Activated CD4-positive, alpha-beta T cell treated with anti-CD3 and anti-CD28 coated beads, Interleukin-2, Interleukin-4, amounts not matched to agents 100 ng/mL and 50 ng/mL, durations not matched to agents 16 hours and 8 hours (primary cell): ENCODE measurements at places on chromosomes 7 and 10.

DNA sequence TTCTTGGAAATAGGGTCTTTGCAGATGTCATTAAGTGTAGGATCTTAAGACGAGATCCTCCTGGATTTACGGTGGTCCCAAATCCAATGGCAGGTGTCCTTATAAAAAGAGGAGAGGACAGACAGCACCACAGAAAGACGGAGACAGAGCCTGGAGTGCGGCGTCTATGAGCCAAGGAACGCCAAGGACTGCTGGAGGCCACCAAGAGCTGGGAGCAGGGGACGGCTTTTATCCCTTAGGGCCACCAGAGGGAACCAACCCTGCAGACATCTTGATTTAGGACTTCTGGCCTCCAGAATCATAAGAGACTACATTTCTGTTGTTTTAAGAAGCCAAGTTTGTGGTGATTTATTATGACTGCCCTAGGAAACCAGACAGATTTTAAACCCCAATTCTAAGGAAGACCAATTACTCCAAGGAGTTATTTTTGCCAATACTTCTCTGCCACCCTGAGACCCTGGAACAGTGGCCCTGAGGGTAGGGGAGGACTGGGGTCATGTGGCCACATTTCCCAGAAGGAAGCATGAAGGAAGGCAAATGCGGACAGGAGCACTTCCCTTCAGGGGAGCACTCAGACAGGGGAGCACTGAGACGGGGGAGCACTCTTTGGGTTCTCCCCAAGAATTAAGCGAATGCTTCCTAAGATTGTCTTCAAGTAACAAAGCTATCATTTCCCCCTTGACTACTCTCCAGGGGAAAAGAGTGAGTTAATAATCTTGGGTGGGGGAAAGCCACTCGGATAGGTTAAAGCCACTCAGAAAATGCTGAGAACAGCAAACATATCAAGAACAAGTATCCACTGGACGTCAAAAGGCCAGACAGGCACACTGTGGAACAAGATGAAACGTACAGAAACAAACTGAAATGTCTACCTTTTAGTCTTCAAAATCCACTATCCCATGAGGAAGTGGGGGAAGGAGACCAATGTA is 67.5 kb downstream of the CHST15 start:
- DNase-seq: no peak

DNA sequence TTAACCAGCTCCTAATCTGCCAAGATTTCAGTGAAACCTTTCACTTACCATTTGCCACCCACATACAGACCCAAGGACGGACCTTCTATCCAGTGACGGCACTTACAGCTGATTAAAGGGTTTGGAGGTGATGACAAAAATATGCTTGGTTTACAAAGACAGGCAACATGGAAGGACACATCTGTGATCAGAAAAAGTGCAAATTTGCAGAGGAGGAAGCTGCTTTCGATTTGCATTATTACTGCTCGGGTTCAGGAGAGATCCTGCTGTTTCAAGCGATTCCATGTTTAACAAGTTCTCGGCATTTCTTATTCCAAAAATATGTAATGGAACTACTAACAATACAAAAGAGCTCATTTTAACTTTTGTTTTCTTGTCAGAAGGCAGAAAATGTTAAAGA is 109.0 kb downstream of the JAZF1 start:
- no peak for DNase-seq

DNA sequence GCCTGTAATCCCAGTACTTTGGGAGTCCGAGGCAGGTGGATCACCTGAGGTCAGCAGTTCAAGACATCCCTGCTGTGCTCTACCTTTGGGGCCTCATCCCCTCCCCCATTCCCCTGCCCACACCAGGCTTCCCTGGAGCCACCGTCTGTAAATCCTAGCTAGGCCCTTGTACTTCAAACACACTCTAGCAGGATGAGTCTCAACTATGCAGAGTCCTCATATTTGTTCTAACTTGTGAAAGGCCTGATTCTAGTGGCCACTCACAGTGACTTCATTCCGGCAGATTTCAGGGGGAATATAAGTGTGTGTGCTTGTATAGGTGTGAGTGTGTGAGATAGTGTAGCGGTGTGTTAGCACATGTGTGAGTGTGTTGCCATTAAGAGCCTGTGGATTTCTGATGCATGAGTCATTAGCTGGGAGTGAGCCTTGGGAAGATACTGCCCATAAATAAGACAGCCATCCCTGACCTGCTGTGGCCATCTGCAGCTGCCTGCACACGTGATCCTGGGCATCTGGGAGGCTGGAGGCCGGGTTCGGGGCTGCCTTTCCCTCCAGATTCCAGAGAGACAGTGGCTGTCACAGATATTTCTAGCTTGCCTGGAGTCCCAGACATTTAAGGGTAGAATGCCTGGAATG is 1.7 kb upstream of the NEURL1 start:
- DNase-seq: no peak

DNA sequence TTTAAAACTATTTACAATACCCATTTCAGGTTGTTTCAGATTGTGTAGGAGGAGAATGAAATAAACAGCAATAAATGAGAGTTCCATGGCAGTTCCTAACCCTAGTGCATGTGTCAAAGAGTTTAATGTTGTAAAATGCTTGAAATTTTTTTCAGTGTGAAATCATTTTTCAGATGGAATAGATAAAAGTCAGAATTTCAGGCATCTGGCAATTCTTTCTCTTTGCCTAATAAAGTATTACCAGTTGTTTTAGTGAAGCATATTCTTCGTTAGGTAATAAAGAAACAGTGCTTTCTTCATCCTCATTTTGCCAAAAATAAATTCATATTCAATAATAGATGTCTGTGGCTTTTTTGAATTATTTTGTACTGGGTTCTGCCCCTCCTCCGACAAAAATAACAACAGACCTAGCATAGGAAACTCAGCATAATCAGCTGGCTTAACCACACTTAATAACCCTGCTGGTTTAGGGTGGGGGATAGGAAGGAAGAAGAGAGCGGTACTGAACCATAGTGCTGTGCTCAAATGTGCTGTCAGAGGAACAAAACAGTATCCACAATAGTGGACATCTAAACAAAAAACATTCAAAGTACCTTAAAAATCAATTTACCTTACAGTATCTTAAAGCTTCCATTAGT is 39.1 kb downstream of the MINDY3 start:
- DNase-seq: no peak

DNA sequence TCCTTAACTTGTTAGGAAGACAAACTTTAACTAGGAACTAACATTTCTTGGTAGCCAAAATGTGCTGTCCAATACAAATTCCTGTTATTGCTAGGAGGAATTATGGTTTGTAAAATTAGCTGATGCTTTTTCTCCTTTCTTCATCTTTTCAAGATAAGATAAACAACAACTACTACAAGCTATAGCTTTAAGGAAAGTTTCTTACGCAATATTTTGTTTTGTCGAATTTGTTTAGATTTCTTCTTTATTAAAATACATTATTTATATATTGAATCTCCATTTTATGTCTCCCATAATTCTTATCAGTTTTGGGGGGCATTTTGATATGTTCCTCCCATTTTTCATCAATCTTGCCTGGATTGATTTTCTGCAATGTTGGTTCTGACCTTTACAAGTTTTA is 277.5 kb downstream of the SUGCT start:
- DNase-seq: no peak

- no peak for DNase-seq
These were observed 73.0 kb downstream of the PLXDC2 start for GRCh38 chr10:19889256-19889655.

- no peak for DNase-seq
These were observed 82.4 kb downstream of the DLG5 start for GRCh38 chr10:77844177-77844576.

- no peak for DNase-seq
These were observed 30.7 kb downstream of the ANKIB1 start for GRCh38 chr7:92276460-92276864.

- DNase-seq: no peak
These were observed 8.0 kb downstream of the VSTM4 start for GRCh38 chr10:49107111-49107886.

DNA sequence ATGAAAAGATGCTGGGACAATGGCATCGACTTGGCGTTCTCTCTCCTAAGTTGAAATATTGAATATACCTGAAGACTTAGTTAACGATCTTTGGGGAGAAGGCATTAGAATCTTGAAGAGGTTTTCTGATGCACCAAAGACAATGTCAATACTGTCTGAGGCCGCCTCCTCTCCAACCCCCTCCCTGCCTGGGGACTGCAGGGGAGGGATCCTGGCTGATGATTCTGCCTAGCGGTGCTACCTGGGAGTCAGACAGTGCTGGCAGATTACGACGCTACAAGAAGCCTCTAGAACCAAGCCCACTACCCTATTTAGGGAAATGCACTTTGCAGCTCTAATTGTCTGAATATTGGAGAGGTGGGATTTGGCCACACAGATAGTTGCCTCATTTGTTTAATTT is 145.6 kb upstream of the HABP2 start:
- DNase-seq: no peak

- DNase-seq: peak; percentile 25
These were observed 40.5 kb upstream of the ZNF107 start for GRCh38 chr7:64625114-64626082.

DNA sequence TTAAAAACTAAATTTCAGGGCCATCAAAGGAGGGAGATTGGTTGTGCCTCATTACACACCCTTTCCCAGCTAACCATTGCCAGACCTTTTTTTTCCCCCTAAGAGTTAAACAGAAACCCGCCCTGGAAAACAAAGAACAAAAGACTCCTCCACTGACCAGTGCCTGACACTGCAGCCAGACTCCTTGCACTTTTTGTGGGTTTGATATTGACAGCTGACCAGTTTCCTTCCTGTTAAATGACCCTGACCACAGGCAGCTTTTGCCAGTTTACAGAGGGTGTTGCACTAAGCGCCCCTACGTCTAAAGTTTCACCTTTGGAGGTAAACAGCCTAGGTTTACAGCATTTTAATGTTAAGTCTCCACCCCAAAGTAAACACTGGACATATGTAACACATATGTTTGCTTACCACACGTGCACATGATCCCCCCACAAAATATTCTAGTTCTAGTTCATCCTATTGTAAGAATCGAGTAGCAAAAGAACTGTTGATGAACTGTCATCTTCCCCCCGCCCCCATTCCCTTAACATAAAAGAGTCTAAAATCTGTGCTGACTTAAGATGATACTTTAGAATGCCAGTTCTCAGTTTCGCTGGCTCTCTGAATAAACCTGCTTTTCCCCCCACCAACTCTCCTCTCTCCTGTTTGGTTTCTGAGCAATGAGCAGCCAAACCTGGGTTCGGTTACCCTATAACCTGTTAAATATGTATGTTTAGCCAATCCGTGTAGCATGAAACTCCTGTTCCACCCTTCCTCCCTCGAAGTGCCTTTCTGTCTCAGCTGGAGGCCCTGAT is 38.0 kb downstream of the FOXI2 start:
- no peak for DNase-seq

- peak; percentile 63 for DNase-seq
These were observed 25.0 kb downstream of the RTKN2 start for GRCh38 chr10:62243647-62243997.

GRCh38 chr10:88136712-88137111 is 273.3 kb downstream of the PTEN start:
- no peak for DNase-seq

GRCh38 chr10:70905071-70906021 is 17.0 kb upstream of the PCBD1 start:
- DNase-seq: no peak

DNA sequence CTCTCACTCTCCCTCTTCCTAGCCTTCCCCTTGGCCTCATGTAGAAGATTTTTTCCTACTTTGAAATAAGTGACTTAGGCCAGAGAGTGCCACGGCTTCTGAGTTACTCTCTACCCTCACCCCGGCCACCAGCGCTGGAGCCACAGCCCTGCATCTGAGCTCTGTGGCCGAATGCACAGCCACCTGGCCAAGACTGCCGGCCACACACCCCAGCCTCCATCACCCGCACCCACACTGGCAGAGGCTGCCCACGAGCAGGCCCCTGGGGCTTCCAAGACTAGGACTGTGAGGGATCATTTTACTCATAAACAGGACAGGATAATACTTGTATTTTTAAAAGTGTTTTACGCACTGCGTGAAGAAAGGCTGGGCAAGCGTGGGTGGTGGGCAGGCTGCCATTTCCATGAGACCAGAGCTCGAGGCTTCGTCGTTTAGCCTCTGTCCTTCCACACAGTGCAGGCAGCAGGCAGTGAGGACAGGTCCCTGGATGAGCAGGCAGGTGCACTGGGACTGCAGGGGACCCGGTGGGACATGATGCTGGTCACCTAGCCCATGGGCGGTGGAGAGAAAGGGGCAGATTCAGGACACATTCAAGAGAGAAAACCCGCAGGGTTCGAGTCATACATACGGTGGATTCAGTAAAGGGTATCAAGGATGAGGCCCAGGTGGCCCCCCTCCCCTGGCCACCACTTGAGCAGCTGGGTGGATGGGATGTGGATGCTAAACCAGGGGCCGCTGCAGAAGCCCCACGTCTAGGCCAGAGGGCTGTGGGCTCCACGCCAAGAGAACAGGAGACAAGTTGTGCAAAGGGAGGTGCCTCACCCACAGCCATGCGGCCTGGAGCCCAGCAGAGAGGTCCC is 35.5 kb upstream of the RNF32 start:
- DNase-seq: no peak

DNA sequence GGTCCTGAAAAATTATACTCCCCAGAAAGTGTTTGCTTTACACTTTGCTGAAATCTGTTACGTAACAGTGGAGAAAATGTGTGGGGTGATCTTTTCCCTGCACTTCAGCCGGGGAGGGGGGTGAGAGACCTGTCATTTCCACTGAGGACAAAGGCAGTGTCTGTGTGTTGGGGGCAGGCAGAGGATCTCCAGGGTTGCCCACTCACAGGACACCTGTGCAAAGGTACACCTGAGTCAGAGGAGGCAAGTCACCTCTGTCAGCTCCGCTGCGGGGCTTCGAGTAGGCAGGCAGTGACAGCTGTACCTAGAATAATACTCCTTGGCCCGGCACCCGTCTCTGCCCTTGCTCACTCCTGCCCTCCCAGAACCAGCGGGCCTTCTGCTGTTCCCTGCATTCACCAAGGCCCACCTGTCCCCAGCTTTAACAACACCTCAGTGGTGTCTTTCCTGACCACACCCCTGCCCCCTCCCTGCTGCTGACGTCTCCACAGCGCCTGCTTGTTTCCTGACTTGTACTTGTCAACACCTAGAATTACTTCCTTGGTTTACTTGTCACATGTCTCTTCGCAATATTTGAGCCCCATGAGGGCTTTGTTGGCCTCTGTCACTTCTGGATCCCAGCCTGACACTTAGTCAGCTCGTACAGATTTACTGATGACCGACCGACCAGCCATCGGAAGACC is 159.2 kb downstream of the NEURL1 start:
- DNase-seq: no peak

GRCh38 chr7:109376576-109376975 is 806.9 kb downstream of the DNAJB9 start:
- DNase-seq: no peak

GRCh38 chr10:119190353-119190752 is 11.7 kb upstream of the PRDX3 start:
- DNase-seq: no peak

- DNase-seq: peak; percentile 49
These were observed 2.1 kb downstream of the MXI1 start for GRCh38 chr10:110209454-110209925.

GRCh38 chr10:3748484-3748883 is 36.5 kb downstream of the KLF6 start:
- DNase-seq: no peak

GRCh38 chr10:44832595-44833390 is 78.3 kb upstream of the TMEM72 start:
- no peak for DNase-seq

- DNase-seq: peak; percentile 70
These were observed 18.6 kb downstream of the RABGEF1 start for GRCh38 chr7:66758950-66759628.

- DNase-seq: no peak
These were observed 11.6 kb downstream of the GHRHR start for GRCh38 chr7:30975256-30975899.
